ENCODE measurements at places on chromosomes 1 and 21.

- DNase-seq: no peak
These were observed 48.7 kb upstream of the ACTL8 start for GRCh38 chr1:17706445-17706844.

- DNase-seq: no peak
These were observed 213.0 kb upstream of the CACYBP start for GRCh38 chr1:174786760-174787159.

DNA sequence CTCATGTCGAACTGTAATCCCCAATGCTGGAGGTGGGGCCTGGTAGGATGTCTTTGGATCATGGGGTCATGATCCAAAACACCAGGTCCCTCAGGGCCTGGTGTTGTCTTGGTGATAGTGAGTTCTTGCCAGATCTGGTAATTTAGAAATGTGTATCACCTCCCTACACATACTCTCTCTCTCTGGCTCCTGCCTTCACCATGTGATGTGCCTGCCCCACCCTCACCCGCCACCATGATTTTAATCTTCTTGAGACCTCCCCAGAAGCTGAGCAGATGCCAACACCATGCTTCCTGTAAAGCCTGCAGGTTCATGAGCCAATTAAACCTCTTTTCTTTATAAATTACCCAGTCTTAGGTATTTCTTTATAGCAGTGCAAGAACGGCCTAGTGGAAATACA, 136.4 kb downstream of the NR5A2 start:
- DNase-seq: no peak

DNA sequence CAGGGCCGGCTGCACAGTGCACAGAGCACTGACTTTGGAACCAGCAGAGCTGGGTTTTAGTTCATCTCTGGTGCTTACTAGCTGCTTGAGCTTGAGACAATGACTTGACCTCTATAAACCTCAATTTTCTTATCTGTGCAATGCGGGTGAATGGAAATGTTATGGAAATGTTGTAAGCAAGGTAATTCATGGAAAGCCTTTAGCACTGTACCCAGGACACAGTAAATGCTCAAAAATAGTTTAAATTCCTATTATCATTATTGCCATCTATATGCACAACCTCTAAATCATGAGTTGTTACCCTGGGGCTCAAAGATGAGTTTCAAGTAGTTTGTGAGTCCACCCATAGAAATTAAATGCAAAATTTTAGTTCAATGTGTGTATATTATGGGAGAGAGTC, 99.5 kb downstream of the CSMD2 start:
- DNase-seq: no peak

DNA sequence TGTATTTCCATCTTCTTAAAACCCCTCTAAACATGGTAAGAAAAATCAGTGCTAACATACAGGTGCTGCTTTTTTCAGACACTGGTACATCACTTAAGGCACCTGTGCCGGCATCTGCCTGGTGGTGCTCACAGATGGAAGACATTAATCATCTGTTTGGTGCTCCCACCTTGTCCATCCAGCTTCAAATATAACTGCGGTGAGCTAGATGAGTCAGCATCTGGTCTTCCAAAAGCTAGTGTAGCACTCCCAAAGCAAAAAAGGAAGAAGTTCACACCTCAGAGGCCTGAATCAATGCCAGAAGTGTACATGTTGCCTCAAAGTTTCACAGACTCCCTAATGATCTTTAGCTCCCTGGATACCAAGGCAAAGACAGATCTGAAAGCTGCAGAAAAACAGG, 44.4 kb downstream of the TM2D1 start:
- no peak for DNase-seq

DNA sequence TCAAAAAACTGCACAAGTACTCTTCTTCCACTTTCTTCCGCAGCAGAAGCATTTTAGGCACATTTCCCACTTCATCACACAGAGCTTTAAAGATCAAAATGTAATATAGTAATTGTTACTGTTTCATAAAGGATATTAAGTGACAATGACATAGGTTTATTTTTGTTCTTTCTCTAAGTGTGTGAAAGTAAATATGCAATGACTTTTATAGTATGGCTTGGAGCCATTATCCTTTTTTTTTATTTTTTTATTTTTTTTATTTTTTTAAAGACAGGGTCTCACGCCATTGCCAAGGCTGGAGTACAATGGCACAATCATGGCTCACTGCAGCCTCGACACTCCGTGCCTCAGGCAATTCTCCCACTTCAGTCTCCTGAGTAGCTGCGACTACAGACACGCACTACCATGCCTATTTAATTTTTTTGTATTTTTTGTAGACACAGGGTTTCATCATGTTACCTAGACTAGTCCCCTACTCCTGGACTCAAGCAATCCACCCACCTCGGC, 7.0 kb downstream of the TRIM33 start:
- DNase-seq: no peak

GRCh38 chr1:81590171-81590570, 210.6 kb upstream of the ADGRL2 start:
- DNase-seq: no peak

DNA sequence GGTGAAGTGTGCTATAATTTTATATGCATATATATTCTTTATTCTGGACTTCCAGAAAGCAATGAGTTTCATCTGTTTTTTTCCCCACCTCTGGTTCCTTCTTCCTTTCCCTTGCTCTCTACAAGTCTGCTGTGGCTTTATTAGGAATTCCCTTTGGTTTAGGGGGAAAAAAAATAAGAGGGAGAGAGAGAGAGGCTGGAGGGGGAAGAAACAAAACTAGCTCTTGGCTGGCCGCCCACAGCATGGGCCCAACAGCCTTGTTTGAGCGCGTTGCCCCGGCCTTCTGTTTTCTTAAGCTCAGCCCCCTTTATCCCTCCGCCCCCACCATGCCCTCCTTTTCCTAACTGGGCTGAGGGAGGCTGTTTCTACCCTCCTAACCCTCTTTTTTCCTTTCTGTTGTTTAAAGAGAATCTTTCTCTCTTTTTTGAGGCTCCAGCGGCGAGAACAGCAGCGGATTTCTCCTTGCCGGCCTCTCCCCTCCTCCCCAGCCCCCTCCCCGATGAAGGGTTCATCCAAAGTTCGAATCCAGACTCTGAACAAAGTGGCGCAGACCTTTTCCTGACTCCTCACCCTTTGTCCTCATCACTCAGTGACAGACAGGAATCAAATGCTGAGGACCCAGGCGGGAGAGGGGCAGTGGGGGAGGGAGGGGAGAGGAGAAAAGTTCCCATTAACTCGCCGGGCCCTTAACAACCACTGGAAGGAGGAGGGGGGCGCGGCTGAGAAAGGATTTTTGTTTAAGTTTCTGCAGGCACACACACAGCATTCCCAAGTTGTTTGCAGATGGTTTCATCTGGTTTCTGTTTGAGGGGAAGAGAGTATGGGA, 29.7 kb downstream of the PBX1 start:
- no peak for DNase-seq

DNA sequence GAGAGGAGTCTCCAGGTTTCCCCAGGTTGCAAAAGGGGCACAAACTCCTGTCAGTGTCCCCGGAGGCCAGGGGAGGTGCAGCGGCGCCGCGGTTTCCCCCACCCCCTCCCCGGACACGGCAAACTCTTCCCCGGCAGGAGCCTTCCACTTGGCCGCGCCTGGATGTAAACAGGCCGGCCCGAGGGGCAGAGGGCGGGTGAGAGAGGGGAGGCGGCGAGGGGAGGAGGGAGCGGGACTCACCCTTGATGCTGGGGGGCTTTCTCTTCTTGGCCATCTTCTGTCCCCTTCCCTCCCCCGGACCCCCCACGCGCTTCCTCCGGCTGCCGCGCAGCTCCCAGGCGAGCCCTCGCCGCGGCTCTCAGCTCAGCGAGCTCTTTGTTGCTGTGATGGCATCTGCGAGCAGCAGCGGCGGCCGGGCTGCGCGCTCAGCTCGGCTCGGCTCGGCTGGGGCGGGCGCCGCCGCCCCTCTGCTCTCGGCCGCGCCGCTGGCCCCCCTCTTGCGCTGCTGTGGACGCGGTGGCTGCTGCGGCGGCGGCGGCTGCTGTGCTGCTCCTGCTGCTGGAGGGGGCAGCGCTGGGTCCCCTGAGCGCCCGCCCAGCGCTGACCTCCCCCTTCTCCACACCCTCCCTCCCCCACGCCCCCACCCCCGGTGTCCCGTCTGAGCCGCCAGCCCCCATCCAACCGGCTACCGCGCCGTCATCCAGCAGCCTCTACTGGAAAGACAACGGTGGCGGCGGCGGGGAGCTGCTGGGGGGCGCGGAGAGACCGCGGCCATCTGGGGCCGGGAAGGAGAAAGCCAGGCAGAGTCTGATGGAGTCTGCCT, 4.9 kb upstream of the SLC44A5 start:
- DNase-seq: no peak

DNA sequence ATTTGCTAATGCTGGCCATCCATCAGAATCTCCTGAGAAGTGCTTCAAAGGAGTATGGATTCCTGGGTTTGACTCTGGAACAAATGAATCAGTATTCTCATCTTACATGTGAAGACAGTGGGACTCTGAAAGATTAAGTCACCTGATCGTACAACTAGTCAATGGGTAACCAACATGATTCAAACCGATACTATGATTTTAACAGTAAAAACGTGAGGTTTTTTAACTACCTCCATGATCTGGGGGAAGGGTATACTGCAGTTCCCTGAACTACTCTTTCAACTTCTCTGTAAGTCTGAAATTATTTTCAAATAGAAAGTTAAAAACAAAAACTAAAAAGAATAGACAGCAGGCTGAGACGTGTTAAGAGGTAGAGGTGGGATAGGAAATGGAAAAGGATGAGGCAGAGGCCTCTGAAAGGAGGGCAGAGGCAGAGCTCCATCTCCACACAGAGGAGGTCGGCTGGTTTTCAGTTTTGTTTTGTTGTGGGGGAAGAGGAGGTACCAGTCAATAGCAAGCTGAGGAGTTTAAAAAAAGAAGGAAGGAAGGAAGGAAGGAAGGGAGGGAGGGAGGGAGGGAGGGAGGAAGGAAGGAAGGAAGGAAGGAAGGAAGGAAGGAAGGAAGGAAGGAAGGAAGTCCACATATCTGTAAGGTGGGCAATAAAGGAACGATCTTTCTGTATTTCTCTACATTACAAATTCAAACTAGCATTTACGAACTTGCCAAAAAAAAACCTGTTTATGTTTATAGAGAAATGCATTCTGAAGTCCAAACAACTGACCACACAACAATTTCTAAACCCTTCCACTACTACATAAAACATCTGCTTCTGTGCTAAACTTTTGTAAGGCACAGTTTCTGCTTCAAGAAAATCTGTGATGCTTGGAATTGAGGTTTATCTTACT, 213.1 kb downstream of the RERE start:
- no peak for DNase-seq

- no peak for DNase-seq
These were observed 244.9 kb downstream of the DSCAM start for GRCh38 chr21:40602080-40602479.

DNA sequence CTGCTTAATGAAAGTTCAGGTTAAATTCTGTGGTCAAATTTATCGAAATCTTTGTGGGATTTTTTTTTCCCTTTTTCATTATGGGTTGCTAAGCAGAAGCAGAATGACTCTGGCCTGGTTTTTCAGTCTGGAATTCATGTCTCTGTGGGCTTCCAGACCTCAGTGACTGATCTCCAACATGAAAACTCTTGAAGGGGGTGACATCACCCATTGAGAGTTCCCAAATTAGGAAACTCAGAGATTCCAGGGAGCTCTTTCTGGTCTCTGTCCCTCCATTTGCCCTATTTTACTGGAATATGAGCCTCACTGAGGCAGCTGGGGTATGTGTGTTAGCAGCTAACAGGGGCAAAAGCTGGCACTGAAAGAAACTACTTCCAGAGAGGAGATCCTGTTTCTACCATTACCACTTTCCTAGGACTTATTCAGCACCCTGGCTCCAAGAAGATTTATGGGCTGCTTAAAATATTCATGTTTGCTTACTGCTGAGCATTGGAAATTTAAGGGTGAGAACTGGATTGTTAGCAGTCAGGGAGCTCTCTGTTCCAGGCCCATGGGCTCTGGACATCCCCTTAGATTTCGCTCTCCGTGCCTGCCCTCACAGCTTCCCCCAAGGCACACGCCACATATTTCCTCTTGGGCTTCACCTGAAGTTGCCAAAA, 203.4 kb upstream of the SPAG17 start:
- no peak for DNase-seq

GRCh38 chr1:203932556-203932955, 71.2 kb downstream of the SNRPE start:
- DNase-seq: no peak

GRCh38 chr1:172883387-172883791, 167.4 kb downstream of the TNFSF18 start:
- no peak for DNase-seq

- DNase-seq: no peak
These were observed 73.3 kb downstream of the HSF2BP start for GRCh38 chr21:43585924-43586413.

GRCh38 chr1:183159960-183160359, 26.1 kb upstream of the LAMC2 start:
- no peak for DNase-seq

DNA sequence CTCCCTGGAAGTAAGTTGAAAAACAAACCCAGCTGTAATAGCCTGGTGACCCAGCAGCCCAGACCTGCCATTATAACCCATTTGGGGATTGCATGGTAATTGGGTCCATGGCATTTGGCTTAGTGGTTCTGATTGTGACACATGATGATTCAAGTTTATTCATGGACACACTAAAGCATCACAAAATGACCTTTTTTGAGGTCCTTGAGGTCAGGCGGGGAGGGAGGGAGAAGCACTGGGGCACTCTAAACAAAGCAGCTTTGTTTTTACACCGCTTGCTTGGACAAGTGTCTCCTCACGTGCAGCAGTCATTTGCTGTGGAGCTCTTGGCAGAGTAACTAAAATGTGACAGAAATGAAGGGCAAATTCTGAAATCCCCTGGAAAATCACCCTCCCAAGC, 241.0 kb upstream of the SGIP1 start:
- no peak for DNase-seq

DNA sequence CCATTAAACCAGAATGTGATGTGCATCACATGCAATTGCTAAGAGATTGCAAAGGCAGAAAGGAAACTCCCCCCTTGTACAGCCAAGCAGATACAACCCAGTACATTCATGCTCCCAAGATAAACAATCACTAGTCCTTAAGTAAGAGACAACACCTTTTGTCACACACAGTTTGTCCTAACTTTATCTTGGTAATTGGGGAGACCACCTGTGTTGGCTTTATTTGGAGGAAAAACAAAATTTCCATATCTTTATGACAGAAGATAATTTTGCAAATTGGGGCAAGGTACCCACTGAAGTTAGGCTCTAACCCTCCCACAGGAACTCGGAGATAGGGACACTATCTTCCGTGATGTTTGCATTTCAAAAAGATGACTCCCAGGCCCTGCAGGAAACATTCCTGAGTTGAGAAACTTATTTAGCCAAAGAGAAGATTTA, 175.0 kb upstream of the TNR start:
- no peak for DNase-seq

DNA sequence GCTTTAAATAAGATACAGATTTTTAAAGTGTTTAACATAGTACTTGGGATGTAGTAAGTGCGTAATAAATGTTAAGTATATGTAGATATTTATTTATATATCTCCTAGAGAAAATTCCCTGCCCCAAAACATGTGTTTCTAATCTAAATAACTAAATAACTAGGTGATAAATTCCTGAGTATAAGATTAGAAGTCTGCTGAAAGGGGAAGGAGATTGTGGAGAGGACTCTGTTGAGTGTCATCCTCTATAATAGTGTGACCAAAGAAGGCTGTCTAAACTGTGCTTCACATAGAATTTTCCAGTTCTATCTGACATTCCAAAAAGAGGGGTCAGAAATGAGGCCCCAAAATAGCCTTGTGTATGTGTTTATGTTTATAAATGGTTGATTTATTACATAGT, 590.5 kb upstream of the ADAMTS5 start:
- no peak for DNase-seq

GRCh38 chr1:115976921-115977498, 697 bp downstream of the SLC22A15 start:
- DNase-seq: no peak

Data from NAMALWA (cell line).